Daoy (cell line): ENCODE measurements at places on chromosomes 13 and 19. TPM values are rescaled to one million over a fixed set of nuclear protein-coding genes. Genes with fewer than 3 reads are reported as not detected.
A peak's percentile ranks its signal among the peaks of the same experiment; 100 is the strongest.

GRCh38 chr19:15532779-15533521 lies 24.6 kb downstream of the CYP4F22 start:
- peak; percentile 24 for DNase-seq

- DNase-seq: no peak
Observed at GRCh38 chr13:46992383-46992952, 95.6 kb upstream of the HTR2A start.

- no peak for DNase-seq
Observed at GRCh38 chr13:113471844-113472243, 18.6 kb upstream of the ADPRHL1 start.

- DNase-seq: no peak
Observed at GRCh38 chr13:24341439-24341838, 32.1 kb downstream of the C1QTNF9 start.

DNA sequence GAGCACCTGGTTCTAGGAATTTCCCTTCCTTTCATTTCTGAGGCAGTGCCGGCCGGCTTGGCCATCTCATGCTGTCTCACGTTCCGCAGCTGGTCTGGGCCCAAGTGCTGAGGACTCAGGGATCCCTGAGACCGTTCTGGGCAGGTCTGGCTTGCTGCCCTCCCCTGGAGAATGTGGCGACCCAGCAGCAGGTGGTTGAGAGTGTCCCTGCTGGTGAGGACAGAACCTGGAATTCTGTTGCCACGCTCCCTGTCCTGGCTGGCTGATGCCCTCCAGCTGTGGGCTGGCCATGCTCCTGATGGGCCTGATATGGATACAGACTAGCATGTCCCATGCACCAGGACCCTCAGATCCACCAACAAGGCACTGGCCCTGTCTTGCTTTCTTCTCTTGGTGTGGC lies 114.0 kb upstream of the C1QTNF9B start:
- no peak for DNase-seq

The RUVBL2 gene
- total RNA-seq: 550 and 590 TPM in 2 replicates

The PDCD5 gene
- total RNA-seq: 310 and 410 TPM in 2 replicates

The GJB2 gene
- 0.77 and 5.3 TPM in 2 replicates for total RNA-seq
